ENCODE measurements at places on chromosomes 16 and 17.

DNA sequence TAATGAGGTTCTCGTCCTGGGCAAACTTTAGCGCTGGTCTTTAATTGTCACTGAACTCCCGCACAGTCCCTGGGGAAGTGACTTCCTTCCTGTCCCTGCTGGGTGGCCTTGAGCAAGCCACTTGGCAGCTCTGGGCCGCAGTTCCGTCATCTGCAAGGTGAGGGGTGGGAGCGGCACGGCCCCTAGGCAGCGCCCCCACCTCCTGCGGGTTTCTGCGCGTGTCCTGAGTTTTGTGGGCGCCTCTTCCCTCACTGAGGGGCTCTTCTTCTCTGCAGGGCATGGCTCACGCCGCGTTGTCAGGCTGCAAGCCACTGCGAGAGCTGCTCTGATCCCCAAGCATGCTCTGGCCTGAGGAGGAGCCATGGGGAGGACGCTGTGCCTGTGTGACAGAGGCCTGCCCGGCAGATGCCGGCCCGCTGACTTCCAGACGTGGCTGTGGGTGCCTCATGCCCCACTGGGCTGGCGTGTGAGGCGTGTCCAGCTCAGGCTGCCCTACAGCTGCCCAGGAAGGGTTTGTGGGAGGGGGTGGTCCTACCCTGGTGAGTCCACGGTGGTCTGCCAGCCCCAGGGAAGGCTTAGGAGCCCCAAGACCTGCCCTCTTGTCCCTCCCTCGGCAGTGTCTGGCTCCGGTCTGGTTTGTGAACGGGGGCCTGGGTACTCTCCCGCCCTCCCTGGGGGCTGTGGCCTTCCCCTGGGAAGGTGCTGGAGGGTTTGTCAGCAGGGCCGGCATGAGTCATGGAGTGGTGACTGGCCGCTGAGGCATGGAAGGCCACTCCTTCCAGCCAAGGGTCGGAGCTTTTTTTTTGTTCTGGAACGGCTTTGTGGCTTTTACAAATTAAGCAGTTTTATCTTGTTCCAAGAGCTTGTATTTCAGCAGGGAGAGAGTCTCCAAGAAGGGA, 182.0 kb downstream of the SEC14L1 start:
- DNase-seq: peak; percentile 89

GRCh38 chr17:60524463-60525327, 1.3 kb downstream of the APPBP2 start:
- no peak for DNase-seq

DNA sequence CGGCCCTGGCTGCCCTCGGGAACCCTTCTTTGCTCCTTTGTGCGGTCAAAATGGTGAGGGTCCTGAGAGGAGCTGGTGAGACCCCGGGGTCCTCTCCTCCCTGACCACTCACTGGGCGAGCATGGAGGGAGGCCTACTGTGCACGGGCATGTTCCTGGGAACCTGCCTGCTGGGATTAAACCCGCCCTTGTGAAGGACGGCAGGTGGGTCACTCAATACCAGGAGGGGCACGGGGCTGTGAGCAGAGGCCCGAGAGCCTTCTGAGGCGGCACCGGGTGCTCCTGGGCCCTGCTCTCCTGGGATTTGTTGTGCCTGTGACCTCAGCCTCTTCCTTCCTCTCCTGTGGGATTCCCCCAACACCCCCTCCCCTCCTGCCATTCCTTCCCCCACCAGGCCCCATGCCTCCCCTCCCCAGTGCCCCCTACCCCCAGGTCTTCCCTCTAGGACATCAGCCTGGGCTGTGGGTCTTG, 19.7 kb downstream of the METRNL start:
- no peak for DNase-seq

DNA sequence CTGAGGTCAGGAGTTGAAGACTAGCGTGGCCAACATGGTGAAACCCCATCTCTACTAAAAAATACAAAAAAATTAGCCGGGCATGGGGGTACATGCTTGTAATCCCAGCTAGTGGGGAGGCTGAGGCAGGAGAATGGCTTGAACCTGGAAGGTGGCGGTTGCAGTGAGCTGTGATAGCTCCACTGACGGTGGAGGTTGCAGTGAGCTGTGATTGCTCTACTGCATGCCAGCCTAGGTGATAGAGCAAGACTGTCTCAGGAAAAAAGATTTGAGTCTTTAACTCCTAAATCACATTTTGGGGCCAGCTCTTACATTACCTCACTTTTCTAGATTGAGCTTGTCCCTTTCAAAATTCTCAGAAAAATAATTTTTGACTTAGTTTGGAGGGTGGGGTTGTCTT, 15.2 kb downstream of the VMP1 start:
- no peak for DNase-seq

DNA sequence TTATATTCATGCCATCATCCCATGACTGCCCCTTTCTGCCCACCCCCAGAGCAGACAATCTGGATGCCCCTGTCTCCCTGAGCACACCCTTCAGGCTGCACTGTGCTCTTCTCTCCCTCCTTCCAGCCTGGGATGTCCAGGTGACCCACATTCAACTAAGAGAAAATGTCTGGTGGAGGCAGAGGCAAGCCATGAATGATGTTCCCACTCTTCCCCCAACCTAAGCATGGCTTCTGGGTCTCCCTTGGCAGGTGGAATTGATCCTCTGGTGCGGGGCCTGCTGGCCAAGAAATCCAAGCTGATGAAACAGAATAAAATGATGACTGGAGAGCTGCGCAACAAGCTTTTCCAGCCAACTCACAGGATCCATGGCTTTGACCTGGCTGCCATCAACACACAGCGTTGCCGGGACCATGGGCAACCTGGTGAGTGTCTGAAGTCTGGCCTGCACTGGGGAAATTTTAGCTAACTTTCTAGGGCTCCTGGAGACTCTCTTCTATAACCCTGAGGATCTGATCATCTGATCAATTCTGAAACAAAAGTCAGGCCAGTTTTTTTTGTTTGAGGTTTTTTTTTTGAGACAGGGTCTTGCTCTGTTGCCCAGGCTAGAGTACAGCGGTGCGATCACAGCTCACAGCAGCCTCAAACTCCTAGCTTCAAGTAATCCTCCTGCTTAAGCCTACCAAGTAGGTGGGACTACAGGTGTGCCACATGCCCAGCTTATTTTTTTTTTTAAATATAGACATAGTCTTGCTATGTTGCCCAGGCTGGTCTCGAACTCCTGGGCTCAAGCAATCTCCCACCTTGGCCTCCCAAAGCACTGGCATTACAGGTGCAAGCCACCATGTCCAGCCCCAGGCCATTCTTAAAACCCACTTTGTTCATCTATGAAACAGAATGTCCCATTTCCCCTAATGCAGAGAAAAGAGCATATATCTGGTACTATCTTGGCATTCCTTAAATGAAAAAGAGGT, 14.5 kb downstream of the MPO start:
- no peak for DNase-seq

GRCh38 chr16:59432896-59433295, 698.8 kb upstream of the GOT2 start:
- no peak for DNase-seq

GRCh38 chr16:66662445-66663194, 33.9 kb downstream of the CMTM4 start:
- peak; percentile 51 for DNase-seq

GRCh38 chr17:21376759-21377690, 868 bp downstream of the KCNJ12 start:
- peak; percentile 55 for DNase-seq

GRCh38 chr17:75124041-75124818, 7.3 kb downstream of the NT5C start:
- DNase-seq: no peak

GRCh38 chr17:45732926-45733505, 51.1 kb upstream of the CRHR1 start:
- no peak for DNase-seq

- DNase-seq: peak; percentile 22
Measured at GRCh38 chr17:66430846-66431795, 128.7 kb downstream of the PRKCA start.

DNA sequence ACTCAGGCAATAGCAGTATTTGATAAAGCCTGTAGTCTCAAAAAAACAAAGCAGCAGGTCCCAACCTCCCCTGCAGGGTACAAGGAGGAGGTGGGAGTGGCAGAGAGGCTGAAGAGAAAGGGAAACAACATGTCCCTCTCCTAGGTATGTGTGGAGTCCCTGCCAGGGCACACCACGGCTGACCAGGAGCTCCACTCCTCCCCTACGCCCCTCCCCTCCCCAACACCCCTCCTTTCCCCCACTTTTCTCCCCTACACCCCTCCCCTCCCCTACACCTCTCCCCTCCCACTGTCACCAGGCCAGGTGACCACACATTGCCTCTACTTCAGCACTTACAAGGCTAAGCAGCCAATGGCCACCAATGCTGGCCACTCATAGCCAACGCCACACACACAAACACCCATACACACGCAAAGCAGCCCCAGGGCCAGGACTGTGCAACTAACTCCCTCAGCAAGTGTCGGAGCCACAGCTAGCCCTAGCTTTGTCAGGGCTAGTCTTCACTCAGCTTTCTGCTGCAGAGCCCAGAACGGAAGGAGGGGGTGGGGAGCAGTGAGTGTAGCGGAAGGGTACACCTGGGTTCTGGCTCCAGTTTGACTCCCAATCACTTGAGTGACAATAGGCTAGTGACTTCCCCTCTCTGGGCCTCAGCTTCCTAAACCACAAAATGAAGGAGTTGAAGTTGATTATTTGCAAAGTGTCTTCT, 8.2 kb downstream of the CAVIN1 start:
- no peak for DNase-seq

GRCh38 chr17:63075969-63076368, 109.9 kb downstream of the TANC2 start:
- DNase-seq: no peak

- no peak for DNase-seq
Measured at GRCh38 chr16:53744449-53744848, 40.5 kb downstream of the FTO start.

DNA sequence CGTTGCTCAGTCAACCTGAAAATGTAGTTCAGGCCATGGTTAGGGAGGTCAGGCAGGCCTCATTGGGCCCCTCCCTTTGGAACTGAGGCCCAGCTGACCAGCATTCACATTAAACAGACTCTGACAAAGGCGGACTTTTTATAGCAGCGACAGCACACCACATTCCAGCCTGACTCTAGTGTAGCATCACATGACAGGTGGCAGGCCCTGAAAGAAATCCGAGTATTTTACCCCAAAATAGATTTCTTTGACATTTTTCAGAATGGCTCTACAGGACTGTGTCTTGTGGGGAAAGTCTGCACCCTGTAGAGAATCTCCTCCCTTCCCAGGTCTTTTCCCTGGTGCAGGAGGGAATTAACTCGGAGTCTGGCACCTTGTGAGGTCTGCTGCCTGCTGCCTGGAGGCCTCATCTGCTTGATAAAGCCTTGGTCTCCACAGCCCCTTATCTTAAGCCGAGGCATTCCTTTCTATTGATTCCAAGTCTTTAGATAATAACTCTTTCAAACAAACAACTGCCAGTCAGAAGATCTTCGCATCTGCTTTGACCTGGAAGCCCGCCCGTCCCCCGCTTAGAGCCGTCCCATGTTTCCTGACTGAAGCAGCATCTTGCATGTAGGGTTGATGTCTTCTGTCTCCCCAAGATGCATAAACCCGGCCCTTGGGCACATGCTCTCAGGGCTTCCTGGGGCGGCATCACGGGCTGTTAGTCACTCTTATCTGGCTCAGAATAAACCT, 44.0 kb upstream of the CAPN15 start:
- DNase-seq: no peak

DNA sequence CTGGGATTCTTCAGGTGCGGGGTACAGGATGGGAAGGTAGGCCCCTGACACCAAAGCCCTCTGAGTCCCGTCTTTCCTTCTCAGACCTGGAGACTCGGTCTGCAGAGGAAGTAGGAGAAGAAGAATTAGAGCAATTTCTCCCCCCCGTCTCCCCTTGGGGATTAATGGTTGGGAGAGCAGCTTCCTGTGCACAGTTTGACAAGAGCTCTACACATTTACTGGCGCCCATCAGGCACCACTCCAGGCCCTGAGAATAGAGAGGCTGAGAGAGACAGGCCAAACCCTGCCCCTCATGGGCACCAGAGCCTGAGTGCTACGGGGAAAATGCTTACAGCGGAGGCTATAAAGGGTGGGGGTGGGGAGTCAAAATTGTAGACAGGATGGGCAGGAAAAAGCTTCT, 3.5 kb upstream of the C16orf74 start:
- no peak for DNase-seq

DNA sequence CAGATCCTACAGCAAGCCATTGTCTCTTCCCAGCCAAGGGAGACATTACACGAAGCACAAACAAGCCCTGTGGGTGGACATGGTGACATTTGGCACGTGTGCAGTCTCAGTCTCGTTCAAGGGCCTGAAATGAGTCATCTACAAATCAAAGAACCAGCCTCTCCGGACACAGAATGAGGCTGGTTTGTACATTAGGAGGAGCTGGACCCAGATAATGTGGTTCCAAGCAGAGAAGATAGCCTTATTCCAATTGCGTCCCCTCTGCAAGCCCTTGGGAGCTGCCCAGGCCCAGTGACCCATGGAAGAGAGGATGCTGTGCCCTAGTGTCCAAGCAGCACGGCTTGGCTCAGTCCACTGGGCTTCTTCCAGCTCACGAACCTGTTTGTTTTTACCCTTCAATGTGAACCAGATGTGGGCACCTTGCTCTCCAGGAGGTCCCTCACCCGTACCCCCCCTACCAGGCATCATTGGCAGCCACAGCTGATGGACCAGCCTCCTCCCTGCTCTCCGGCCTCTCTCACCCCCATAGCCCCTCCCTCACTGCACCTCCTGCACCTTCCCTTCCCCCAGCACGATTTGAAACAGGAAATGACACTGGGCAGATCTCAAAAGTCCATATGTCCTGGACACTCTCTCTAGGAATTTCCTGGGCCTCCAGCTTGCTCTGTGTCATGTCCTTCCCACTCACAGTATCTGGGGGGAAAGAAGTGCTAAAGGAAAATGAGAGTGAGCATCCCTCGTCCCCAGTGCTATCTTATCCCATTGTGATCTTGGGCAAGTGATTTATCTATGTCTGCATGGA, 26.2 kb downstream of the KPNA2 start:
- peak; percentile 32 for DNase-seq

DNA sequence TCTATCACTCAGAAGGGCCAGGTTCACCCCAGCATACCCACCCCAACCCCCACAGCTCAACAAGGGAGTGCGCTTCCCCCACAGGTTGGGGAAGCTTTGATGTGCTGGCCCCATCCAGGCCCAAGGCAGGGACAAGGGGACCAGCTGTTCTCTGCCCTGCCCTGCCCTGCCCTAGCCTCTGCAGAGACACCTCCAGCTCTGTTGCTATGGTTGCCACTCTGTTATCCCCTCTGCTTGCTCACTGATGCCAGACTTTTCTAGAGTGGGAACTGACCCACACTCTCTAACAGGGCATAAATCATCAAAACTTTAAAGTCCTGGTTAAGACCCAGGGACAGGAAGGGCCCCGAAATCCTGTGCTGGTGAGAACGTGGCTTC, 50.4 kb upstream of the ENPP7 start:
- DNase-seq: no peak

DNA sequence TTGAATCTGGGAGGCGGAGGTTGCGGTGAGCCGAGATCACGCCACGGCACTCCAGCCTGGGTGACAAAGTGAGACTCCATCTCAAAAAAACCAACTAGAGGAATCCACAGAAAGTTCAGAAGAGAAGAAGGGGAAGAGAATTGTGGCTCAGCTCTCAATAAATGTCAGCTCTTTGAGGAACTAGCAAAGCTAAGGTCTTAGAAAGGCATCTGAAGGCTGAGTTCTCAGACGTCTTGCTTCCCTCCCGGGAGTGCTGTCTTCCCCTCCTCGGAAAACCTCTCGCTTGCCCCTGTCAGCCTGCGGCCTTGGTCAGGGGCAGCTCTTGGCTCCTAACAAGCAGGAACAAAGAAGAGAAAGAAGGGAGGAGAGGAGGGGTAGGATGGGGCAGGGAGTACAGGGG, 5.3 kb downstream of the SHPK start:
- no peak for DNase-seq

- no peak for DNase-seq
Measured at GRCh38 chr16:13095061-13095460, 193.7 kb downstream of the SHISA9 start.
